ENCODE measurements at places on chromosomes 11 and 22.
A peak's percentile ranks its signal among the peaks of the same experiment; 100 is the strongest.

DNA sequence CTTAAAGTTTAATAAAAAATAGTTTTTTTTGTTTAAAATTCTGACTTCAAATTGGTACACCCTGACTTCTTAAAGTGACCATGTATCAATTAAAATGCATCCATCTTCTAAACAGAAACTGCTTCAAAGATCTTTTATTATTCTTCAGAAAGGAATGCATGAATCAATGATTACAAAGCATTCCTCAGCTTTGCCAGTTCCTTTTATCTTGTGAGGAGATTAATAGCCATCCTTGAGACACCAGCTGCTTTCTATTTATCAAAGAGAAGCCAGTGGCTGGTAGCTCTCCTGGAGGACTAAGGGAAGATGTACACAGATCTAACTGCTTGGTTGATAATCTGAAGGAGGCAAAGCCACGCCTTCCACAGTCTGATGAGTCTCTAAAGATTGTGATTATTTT, 2222.5 kb downstream of the LRRC4C start:
- no peak for DNase-seq

DNA sequence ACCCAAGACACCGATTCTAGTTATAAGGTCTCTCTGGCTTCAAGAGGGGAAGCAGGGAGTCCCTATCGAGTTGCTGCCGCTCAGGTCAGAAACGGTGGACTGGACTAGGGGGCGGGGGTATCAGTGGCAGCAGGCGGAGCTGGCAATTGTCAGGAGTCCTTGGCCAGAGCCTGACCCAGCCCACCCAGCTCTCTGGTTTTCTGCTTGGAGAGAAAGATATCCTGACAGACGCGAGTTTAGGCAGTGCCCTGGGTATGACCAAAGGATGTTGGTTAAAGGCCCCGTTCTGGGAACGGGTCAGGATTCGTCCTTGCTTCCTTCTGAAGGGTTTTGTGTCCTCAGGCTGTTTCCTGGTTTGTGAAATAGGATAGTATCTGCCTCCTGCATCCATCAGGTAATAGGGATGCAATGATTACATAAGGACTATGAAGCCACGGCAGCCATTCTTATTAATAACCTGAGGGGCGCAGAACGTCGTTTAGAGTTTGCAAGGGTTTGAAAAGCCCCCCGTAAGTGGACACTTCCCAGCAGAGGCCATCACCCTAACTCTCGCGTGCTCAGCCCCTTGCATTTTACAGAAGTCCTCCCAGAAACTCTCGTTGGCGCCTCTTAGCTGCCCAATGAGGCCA, 700 bp upstream of the DEPDC5 start:
- peak; percentile 17 for DNase-seq

DNA sequence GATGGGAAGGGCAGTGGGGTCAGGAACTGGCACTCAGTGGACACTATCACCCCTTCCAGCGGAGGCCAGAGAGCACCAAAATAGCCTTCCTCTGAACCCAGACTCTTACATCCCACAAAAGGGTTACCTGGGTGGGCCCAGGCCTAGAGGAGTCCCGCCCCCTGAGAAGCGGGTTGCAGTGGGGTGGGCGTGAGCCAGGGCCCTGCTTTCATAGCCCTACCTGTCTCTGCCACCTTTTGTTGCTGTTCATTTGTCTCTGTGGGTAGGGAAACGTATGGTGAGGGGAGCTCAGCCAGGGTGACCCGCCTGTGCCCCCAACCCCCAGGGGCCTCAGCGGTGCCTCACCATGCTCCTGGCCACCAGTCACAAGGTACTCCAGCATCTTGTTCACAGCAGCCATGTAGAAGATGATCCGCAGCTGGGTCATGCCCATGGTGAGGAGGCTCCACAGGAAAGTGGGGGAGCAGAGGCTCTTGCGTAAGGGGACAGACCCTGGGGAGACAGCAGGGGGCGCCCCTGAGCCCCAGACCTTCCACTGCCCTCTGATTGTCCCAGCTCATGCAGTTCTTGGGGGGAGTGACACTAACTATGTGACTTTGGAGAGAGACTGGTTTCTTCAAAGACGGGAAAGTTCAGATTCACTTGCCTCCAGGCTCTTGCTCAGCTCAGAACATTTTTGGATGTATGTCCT, 24.0 kb downstream of the SLC43A1 start:
- no peak for DNase-seq

DNA sequence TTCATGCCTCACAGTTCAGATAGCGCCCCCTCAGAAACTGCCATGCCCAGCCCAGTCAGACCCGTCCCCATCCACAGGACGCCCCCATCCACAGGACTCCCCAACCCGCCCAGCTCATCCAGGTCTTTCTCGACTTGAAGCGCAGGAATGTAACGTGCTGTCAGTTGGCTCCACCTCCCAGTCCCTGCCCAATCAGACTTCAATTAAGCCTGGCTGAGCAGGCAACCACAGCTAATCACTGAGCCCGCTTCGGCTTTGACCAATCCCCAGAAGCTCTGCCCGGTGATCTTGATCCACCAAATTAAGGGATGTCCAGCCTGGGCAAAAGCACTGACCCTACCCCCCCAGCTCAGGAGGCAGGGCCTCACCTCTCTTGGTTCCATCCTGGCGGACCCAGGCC, 10.5 kb upstream of the MFNG start:
- DNase-seq, result no peak

- DNase-seq, result no peak
These were observed 102.9 kb downstream of the TRIM29 start for GRCh38 chr11:120034881-120035630.

DNA sequence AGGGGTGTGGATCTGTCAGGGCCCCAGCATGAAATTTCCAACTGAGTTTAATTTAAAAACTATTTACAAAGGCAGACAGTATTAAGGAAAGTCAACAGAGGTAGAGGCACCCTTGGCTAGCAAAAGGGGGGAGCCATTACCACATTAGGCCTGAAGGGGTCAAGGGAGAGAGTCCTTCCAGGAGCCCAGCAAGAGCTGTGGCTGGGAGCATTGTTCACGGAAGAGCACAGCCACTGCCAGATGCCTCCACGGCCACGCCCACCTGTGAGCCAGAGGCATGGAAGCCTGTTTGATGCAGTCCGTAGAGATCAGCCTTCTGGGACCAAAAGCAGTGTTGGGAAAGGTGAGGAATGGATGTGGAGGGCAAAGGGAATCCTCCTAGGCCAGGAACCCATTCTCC, 102.6 kb downstream of the GALNT18 start:
- no peak for DNase-seq

All from dorsolateral prefrontal cortex (tissue), 122 donors.